ENCODE measurements at places on chromosomes 2 and 18.

DNA sequence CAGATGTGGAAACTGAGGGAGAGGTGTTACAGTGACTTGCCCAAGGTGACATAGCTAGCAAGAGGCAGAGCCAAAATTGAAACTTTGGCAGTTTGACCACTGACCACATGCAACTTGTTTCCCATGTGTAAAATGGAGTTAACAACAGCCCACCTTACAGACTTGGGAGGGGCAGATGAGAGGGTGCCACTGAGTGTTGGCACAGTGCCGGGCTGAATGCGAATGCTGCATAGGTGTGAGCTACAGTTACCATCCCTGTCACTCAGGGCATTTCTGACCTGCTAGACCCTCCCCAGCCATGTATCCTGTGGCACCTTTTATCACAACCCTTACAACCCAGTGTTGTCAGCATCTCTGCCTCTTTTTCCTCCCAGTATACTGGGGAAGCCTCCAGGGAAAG is 10.8 kb downstream of the SMARCAL1 start:
- no peak for DNase-seq

DNA sequence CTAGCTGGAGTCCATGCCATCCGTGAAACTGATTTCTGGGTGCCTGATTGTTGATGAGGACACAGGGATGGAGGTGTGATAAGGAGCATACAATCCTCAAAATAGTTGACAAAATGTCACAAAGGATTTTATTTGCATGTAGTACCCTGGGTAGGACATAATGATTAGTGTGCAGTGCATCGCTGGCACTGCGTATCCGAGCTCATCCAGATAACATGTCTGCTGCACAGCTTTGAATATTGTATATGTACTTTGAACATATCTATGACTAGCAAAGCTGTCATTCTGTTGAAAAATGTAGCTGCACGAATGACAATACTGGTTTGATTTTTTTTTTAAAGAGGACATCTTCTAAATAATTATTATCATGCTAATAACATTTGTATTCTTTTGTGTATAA is 529.7 kb upstream of the FANCL start:
- DNase-seq = no peak

DNA sequence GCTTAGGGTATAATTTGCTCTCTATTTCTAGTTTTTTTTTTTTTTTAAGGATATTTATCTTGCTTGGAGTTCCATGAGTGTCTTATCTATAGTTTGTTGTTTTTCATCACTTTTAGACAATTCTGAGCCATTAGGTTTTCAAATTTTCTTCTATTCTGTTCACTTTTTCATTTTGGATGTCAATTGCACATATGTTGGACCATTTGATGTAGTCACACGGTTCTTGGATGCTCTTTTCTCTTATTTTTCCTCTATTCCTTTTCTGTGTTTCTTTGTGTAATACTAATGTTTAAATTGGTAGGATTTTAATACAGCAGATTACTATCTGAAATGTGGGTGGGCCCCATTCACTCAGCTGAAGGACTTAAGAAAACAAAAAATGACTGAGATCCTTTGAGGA is 292.6 kb downstream of the CALCRL start:
- DNase-seq = no peak

DNA sequence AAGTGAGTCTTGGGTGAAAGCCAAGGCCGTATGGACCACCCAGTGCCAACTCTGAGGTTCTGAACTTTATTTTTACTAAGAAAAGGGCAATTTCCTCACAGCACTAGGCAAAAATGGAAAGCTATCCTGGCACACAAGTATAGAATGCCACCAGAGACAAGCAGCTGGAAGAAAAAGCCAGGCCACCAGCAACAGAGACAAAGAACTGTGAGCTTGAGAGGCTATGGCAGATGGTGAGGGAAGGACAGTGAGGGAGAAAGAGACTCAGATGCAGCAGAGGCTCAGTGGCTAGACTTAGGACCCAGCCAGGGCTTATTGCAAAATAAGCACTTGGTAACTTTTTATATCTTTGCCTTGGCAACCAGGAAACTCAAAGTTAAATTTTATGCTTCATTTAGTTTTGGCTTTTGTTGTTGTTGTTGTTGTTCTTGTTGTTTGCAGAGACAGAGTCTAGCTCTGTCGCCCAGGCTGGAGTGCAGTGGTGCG is 78.0 kb upstream of the BZW1 start:
- no peak for DNase-seq

- no peak for DNase-seq
These were observed 54.7 kb downstream of the KCTD18 start for GRCh38 chr2:200454927-200455801.

DNA sequence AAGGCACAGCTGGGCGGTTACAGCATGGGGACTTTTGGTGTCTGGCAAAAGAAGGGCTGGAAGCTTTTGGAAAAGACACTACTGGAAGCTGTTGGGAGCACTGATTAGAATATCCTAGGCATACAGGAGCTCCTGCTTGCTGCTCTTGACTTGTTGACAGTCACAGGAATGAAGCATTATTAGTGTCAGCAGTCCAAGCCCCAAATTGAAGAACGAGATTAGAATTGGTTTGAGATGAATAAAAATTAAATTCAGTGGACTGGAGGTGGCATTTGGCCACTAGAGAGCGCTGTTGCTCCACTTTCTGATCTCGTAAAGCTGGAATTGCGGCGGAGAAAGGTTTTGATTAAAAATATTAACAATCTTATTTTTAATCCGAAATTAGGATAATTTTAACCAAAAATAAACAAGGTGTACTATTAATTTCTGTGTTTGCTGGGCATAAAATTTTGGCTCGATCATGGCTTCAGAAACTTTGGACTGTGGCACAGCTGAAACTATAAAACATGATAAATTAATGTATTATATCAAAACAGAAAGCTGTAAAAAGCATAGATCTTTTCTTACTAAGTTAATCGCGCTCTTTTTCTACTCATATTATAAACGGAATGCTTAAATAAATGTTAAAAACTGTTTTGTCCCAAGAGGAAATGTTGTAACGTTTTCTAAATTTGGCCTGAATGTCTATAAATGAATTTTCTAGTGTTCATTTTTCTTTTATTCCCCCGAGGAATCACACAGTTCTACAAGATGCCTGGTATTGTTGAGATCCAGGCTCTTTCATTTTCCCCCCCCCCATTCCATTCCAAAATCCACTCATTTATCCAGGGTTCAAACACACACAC is 2.4 kb upstream of the HOXD8 start:
- no peak for DNase-seq

DNA sequence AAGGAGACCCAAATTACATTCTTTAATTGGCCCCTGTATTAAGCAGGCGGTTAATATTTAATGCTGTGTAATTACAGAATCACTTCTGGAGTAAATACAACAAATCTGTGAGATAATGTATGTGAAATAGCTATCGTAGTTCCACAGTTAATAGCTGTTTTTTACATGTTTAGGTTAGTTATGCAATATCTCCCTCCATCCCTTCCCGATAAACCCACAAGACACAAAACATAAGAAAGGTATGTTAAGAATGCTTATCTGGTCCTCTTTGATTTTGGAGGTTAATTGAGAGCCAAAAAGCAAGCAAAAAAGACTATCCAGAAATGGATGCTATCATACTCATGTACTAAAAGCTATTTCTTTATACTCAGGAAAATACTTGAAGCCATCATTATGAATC is 49.1 kb downstream of the ZNF638 start:
- DNase-seq = no peak

DNA sequence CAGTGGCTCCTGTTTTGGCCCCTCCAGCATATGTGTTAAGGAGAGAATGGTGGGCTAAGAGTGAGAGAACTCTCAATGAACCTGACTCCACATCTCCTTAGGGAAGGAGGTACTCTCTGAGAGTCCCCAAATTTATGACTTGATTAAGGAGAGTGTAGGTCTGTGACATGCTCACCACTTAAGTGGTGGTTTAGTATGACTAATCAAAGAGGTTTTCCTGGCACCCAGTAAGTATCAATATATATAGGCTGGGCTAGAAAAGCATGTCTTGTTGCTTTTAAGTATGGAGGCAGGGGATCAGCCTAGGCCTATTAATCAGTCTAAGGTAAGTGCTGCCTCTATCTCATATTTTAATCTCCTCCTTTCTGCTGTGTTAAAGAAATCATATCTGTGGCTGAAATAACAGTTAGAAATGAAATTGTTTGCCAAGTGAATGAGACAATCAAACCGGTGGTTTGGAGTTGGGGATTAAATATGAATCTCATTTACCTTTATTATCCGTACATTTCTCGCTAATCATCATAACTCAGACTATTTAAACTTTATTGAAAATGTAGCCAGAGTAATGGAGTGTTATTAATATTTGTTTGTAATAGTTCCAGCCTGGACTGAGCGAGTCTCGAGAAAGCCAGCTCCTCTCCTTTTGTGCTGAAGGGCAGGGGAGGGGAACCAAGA is 107.7 kb upstream of the MEIS1 start:
- no peak for DNase-seq

GRCh38 chr2:157501026-157501425 is 57.1 kb upstream of the CYTIP start:
- no peak for DNase-seq

DNA sequence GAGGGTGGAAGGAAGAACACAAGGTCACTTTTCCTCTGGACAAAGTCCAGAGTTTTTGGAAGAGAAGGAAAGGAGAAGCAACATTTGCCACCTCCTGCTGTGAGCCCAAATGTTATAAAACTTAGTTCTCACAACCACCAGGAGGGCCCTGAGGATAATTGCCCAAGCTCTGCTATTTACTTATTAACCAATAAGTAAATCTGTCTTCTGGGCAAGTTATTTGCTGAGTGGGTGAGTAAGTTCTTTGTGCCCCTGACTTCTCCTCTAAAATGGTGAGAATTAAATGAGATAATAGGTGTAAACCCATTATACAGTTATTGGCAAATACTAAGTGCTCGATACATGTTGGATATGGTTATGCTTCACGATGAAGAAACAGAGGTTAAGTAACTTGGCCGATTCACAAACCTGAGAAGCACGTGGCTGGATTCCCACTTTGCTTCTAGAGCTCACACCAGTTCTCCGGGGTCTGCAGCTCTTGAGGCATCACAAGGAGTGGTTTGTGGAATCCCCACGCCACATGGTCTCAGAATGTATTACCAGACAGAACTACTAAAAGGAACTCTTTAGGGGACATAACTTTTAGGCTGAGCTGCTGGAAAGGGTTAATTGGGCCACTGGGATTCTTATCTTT is 164.1 kb downstream of the MYCN start:
- DNase-seq = no peak

DNA sequence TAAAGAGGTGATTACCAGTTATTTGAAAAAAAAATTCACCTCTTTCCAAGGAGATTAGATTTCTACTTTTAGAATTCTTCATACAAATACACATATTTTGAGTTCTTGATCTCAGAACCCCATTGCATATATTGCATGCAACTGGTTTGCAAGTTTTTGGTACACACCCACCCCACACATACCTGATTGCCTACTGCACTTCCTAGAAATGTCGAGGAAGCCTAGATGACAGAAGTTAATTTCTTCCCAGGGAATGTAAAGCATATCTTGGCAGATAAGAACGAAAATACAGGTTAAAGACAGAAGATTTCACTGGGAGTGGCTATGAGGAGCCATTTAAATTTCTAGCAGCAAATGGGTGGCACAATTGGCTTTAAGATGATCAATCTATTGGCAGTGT is 67.1 kb upstream of the IL1R1 start:
- DNase-seq = no peak

Measured in 8988T (cell line).